GM13977 (cell line): ENCODE measurements at places on chromosomes 3 and 15.

DNA sequence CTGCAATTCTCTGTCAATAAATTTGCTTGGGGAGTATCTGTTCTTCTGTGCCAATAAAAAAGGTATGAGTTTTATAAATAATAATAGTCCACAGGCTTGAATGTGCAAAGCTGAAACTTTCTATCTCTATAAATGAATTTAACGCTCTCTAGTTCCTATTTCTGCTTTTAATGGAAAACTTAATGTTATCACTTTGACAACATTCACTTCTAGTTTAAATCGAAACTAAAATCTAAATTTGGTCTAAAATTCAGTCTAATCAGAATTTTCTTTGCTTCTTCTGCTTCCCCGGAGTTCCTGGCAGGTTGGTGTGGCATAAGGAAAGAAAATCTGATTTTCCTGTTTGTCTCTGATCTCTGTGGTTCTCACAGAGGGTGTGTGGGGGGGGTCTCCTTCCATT, 450.1 kb upstream of the TBL1XR1 start:
- no peak for DNase-seq

- no peak for DNase-seq
Observed at GRCh38 chr15:68618394-68618793, 39.6 kb downstream of the CORO2B start.

GRCh38 chr3:67016522-67017080, 18.5 kb downstream of the KBTBD8 start:
- DNase-seq = no peak

GRCh38 chr15:23532024-23532423, 33.5 kb upstream of the MKRN3 start:
- no peak for DNase-seq

GRCh38 chr15:87345961-87346360, 910.6 kb downstream of the NTRK3 start:
- no peak for DNase-seq

GRCh38 chr3:73868688-73869315, 244.1 kb upstream of the PDZRN3 start:
- no peak for DNase-seq

DNA sequence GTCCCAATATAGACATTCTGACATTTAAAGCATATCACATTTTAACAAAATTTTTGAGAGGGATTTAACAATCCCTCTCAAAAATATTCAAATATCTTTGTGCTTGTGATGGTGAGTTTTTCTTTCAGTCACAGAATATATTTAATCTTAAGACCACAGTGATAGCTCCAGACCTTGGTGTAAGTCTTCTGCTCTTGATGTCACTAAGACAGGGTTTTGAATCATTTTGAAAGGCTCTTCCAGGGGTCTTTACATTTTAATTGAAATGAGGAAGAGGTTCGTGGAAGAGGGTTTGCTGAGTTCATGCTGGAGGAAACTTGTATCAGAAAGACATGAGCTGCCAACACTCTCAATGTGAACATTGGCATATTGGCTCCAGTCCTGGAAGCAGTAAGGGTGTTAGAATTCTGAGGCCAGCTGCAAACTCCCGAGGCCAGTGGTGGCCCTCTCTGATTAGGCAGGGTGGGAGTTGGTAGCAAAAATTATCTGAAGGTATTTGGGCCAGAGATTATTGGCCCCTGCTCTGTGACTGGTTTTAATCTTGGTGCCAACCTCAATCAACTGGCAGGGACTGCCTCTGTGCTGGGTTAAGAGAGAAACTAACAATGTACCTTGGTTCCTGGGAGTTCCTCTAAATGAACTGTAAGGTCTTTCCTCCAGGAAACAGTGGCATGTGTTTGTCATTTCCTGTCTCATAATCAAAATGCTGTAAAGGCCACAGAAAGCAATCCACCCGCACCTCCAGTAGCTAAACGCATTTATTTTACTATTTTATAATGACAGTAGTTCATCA, 5.3 kb downstream of the POU1F1 start:
- no peak for DNase-seq

DNA sequence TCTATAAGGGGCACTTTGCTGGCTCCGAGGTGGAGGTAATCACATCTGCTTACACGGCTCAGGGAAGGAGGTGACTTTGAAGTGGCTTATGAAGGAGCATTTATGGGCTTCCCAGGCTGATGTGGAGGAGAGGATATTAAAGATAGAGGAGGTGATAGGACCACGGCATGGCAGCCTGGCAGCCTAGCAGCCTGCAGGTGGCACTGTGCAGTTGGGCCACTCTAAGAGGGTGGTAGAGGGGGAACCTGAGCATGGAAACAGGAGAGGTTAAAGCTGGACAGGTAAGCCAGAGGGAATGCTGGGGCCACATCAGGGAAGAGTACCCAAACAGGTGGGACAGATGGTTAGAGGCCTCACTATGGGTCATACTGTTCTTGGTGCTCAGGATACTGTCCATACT, 375.0 kb downstream of the WDR72 start:
- no peak for DNase-seq

GRCh38 chr3:62414786-62415185, 41.4 kb upstream of the FEZF2 start:
- no peak for DNase-seq

DNA sequence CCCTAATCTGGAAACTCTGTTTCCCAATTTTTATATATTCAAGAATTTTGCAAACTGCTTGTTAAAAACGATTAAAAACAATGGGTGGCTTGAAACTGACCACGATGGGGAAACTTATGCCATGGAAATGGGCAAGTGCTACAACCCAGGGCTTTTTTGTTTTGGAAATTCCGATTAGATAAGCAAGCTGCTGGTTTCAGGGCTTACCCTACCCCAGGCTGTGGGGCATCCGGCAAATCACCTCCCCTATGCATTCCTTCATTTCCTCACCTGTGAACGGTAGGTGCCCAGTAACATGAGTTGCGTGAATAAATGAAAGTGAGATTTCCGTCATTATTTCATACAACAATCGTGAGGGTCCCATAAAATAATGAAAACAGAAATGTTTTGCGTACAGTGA, 34.3 kb downstream of the ST6GAL1 start:
- no peak for DNase-seq

DNA sequence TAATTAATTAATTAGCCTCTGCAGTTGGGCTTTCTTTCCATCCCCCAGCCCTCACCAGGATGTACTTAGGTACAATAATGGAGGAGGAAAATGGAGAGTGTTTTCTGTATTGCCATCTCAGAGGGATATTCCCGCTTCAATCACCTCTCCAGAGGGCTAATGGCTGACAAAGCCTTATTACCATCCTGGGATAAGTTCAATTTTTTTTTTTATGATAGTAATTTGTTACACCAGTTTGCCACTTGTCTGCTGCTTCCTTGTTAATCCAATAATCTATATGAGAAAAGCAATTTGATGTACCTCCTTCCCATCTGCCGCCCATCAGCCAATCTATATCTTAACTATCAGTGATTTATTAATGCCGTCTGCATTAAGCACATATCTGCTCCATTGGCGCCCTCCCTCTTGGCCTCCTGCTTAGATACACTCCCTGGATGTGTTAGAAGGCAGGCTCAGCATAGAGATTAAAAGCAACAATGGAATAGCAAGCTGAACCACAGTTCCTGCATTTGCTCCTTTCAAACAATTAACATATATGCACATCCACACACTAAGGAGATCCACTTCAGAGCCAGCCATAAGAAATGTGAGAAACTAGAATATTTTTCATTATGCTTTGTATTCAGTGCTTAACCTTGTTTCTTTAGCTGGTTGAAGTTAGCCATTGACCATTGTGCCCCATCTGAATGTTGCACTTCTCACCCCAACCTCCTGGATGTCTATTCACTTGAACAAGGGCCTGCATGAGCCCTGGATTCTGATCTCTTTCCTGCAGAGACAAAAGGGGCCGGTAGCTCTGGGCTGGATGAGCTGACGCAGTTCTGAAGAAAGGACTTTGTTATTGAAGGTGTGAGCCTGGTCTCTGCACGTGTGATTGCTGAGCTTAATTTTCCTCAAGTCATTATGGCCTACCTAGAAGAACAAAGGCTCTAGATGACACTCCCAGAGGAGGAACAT, 237.3 kb upstream of the GAP43 start:
- DNase-seq = no peak

DNA sequence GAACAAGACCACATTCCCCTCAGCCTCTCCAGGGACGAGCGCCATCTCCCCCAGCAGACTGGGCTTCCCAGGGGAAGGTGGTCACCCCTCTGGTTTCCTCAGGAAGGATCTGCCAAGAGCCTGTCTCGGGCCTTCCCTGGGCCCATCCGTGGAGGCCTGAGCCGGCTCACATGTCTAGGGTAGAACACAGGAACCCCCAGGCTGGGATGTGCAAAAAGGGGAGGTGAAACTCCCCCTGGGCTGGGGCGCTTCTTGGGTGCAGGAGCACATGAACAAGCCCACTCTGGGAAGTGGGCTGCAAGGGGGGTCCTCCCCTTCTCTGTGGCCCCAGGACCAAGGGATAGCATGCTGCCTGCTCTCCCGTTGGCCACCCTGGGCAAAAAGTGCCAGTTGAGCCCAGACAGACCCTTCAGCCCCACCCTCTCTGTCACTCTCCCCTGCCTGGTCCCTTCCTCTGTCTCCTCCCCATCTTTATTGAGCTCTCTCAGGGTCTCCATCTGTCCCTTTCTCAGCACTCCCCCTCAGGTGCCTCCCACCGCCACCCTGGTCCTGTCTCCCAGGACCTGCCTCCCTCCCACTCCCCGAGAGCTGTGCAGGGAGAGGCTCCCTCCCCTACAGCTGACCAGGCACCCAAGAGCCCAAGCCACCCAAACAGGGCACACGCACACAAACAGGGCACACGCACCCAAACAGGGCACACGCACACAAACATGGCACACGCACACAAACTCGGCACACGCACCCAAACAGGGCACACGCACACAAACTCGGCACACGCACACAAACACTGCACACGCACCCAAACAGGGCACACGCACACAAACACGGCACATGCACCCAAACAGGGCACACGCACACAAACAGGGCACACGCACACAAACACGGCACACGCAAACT, 864 bp downstream of the SEMA3G start:
- DNase-seq = no peak

DNA sequence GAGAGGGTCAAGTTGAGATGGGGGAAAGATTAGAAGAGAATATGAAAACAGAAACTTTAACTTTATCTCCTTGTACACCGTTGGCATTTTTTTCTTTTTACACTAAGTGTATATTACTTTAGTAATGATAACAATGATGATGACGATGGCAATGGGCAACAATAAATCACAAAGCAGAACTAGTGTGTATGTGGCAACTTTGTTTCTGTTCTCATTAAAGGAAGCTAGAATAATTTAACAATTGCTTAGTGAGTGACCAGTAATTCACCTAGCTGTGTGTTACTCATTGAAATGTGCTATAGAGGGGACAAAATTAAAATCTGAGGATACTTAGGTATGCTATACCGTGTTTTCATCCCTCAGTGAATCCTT, 318.5 kb upstream of the TBL1XR1 start:
- DNase-seq = no peak

DNA sequence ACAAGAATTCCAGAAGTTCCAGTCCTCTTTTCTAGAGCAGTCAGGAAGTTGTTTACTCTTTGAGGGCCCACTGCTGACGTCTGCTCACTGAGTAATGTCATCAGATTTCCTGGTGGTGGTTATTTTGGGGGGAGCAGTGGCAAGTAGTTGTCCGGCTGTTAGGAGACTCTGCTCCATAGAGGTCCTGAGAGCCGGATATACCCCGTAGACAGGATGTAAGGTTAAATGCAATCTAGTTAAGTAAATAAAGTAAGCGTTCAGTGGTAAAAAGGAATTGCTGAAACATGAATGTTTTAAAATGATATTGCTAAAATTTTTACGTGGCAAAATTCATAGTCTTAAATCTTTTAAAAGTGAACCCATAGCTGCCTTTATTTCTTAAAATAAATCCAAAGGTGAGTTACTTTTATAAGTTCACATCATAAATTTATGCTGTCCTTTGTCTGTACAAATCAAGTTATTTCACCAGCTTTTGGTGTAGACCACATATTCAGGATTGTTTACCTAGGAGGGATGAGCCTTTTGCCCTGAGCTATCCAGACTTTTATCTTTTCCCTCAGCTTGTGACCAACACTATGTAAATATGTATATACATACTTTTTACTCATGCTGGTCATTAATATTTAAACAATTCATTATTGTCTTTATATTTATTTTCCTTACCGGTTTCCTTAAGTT, 65.8 kb downstream of the PDE8A start:
- no peak for DNase-seq

DNA sequence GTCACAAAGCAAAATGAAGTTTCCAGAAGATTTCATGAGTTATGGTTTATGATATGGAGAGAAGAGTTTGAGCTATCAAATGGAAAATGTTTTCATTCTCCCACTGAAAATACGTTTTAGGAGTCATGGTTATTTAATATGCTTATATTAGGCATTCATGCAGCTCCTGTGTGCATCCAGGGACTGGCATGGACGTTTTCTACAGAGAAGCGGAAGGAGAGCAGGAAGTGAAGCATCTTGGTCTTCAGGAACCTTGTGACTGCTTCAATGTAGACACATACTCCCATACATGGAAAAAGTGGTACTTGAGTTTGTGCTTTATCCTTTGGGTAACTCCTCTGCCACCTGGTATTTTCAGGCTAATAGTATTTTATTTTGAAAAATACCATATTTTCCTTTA, 43.3 kb upstream of the TOP2B start:
- DNase-seq = no peak

GRCh38 chr3:77718311-77718710, 678.4 kb downstream of the ROBO2 start:
- DNase-seq = no peak

GRCh38 chr15:35874260-35874905, 328.4 kb upstream of the DPH6 start:
- DNase-seq = no peak

- peak; percentile 55 for DNase-seq
Observed at GRCh38 chr3:157201648-157202278, 41.8 kb upstream of the CCNL1 start.

- DNase-seq = peak; percentile 80
Observed at GRCh38 chr3:122609798-122610559, 32.5 kb downstream of the PARP15 start.

- DNase-seq = peak; percentile 14
Observed at GRCh38 chr3:146640955-146641867, 36.1 kb upstream of the PLSCR5 start.

GRCh38 chr3:174168026-174168425, 691.1 kb upstream of the NAALADL2 start:
- no peak for DNase-seq

GRCh38 chr15:40782609-40783227, 12.9 kb downstream of the C15orf62 start:
- peak; percentile 77 for DNase-seq
